ENCODE measurements at places on chromosomes 7 and 10.

- DNase-seq = no peak
These were observed 18.7 kb downstream of the TSPAN15 start for GRCh38 chr10:69469976-69470375.

DNA sequence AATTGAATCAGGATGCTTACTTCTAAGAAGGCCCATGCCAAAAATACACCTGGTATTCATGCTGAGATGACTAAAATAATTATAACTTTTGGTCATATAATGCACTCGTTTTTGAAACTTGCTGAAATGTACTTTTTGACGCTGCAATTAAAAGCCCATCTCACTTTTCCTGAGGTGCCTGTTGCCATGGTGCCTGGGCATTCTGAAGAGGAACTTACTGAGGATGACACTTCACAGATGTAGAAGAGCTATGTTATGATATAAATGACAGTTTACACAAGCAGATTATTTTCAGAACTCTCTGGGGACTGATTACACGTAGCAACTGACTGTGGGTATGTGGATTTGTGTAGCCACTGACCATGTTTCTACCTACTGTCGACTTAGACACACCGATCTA lies 182.4 kb downstream of the TPK1 start:
- no peak for DNase-seq

DNA sequence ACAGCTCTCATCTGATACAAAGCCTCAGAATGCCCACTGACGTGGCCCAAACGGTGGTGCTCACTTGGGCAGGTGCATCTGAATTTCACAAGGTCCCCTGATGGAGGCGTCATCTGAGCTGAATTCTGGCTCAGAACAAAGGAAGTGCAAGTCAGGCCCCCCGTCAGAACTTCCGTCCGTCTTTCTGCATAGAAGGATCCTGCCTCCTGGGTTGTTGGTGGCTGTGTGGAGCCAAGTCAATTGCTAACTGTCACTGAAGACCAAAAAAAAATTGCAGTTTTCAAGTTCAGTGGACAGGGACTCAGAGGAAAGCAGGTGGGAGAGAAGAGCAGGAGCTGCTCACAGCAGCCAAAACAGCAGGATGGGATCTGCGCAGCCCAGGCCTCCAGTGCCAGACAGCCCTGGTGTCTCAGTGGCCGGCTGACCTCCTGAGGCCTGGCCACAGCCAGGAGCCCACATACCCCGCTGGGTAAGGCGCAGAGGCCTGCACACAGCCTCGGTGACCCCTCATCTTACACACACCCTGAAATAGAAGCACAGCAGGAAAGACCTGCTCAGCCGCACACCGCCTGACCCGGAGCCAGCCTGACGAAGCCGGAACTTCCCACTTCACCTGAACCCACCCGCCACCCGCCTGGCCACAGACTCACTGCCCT lies 49.4 kb downstream of the PYROXD2 start:
- DNase-seq = no peak

GRCh38 chr7:50822706-50823105 lies 40.0 kb upstream of the GRB10 start:
- no peak for DNase-seq

DNA sequence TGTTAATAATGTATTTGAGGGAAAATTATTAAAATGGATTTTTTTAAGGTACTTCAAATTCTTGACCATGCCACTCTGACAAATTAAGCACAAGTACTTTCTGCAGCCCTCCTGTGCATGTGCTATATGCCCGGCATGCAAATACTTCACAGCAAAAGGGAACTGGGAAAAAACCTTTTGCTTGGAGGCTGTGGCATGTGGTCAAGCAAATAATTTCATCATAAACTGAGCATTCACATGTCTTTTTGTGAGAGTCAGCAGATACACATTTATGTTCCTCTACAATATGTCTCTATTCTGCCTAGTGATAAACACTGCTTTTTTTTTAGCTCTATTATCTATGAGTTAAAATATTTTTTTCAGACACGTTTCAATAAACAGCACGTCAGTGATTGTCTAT lies 53.7 kb upstream of the SEMA3A start:
- DNase-seq = no peak

DNA sequence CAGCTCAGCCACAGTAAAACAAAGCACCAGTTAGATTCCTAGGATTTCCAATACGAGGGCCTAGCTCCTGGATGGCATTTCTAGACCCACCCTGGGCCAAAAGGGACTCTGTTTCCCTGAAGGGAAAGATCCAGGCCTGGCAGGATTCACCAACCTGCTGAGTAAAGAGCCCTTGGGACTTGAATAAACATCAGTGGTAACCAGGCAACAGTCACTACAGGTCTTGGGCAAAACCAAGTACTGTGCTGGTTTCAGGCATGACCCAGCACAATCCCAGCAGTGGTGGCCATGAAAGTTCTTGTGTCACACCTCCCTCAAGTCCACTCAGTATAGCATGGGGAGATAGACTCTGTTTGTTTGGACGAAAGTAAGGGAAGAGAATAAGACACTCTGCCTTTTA lies 31.0 kb upstream of the STARD3NL start:
- no peak for DNase-seq

- DNase-seq = no peak
These were observed 292.4 kb upstream of the NFE2L3 start for GRCh38 chr7:25859412-25860274.

- no peak for DNase-seq
These were observed 69.7 kb upstream of the NEUROD6 start for GRCh38 chr7:31410265-31410664.

DNA sequence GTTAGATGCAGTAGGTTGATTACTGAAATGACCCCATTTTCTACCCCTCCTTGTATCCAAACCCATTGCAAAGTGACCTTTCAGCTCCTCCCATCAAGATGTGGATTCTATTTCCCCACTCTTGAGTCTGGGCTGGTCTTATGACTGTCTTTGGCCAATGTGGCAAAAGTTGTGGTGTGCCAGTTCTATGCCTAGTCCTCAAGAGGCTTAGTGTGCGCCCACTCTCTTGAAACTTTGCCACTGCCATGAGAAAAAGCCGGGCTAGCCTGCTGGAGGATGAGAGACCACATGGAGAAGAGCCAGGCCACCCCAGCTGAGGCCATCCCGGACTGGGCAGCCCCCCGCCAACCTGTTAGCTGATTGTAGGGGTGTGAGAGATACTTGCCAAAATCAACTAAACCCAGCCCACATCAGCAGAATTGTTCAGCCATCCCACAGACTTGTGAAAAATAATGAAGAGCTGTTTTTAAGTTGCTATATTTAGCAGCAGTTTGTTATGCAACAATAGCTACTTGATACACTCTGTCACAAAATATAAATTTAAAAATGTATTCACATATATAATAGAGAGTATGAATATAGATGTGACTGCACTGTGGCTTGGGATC lies 131.0 kb upstream of the PALS2 start:
- no peak for DNase-seq

DNA sequence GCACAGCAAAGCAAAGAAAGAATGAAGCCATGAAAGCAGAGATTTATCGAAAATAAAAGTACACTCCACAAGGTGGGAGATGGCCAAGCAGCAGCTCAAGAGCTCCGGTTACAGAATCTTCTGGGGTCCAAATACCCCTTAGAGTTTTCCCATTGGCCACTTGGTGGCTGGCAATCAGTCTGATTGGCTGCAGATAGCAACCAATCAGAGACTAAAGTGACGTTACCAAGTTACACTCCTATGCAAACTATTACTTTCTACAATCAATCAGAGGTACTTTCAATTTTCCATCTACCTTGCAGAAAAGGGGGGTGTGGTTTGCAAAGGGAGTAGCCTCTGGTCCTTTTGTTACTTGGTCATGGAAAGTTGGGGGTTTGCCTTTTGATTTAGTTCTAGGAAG lies 58.0 kb upstream of the AUTS2 start:
- no peak for DNase-seq

DNA sequence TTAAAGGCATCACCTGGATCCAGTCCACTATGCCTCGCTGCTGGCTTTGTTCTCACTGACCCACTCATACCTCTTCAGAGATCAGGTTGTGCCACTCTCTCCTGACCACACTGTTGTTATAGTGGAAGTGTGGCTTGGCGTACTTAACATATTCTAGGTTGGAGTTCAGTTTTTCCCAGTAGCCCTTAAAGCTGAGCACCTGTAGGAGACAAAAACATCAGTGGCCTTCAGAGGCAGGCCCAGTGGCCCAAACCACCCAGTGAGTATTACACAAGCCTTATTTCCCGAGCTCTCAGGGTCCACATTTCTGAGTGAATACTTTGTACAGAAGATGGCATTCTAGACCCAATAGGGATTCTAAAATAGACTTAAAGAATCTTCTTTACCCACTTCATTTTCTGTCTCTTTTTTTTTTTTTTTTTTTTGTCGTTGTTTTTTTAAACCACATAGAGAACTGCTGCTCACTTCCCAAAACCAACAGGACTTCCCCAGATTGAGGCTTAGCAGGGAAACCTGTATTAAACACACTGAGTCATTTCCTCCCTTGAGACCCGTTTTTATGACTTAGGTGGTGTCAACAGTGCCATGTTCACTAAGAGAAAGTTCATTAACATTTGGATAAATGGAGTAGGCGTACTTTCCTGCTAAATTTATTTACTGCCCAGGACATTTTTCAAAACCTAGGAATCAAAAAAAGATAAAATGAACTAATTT lies 85.8 kb downstream of the GSAP start:
- no peak for DNase-seq

- no peak for DNase-seq
These were observed 409.1 kb upstream of the ETV1 start for GRCh38 chr7:14398526-14398925.

- no peak for DNase-seq
These were observed 315.6 kb downstream of the GRM8 start for GRCh38 chr7:126937171-126937570.

DNA sequence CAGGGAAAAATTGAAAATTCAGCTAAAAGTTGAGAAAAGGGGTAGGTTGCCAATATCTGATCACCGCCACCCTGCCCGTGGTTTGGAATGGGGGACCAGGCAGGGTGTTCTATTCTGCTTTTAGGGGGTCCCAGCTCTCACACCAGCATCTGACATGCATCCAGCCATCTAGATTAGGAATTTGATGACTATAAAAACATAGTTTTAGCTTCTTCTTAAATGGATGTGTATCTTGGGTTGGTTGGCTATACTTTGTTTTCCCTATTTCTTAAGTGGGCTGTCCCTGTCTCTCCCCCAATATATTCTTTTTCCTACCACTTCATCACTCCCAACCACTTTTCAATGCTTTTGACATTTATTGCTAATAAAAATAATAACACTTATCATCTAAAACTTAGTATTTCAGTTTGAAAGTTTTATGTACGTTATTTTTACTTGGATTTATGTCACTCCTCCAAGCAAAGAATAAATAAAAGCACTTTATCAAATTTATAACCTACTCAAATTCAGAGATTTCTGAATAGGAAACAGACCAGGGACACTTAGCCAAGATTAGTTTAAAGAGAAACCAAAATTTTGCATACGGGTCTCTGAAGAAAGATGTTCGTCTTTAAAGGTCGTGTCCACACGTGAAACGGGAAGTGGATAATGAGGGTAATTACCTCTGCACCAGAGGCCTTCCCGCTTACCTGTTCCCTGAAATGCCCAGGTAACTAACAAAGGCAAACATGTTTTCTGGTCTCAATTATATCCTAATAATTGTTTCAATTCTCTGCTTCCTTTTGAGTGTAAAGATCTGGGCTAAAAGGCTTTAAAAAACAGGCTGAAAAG lies 233.2 kb upstream of the AUTS2 start:
- no peak for DNase-seq

GRCh38 chr10:78863140-78863905 lies 205.4 kb upstream of the ZMIZ1 start:
- no peak for DNase-seq
